ENCODE measurements at places on chromosomes 1 and 21.

- DNase-seq, result peak; percentile 30
Measured at GRCh38 chr1:44239961-44240371, 26.7 kb downstream of the DMAP1 start.

- no peak for DNase-seq
Measured at GRCh38 chr1:102190429-102190828, 193.7 kb upstream of the OLFM3 start.

DNA sequence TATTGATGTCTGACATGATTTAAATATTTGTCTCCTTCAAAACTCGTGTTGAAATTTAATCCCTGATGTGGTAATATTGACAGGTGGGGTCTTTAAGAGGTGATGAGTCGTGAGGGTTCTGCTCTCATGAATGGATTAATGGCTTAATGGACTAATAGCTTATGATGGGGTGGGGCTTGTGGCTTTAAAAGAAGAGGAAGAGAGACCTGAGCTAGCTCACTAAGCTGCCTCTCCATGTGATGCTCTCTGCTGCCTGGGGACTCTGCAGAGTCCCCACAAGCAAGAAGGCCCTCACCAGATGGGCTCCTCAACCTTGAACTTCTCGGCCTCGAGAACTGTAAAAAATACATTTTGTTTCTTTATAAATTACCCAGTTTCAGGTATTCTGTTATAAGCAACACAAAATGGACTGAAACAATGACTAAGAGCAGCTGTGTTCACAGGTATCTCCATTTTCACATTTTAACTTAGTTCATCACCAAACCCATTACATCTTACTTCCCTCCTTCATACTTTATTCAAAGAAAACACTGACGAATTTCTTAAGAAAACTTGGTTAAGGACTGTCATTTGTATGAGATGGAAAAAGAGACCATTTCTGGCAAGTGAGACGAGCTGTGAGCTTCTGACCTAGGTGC lies 12.1 kb upstream of the AIM2 start:
- DNase-seq, result no peak

DNA sequence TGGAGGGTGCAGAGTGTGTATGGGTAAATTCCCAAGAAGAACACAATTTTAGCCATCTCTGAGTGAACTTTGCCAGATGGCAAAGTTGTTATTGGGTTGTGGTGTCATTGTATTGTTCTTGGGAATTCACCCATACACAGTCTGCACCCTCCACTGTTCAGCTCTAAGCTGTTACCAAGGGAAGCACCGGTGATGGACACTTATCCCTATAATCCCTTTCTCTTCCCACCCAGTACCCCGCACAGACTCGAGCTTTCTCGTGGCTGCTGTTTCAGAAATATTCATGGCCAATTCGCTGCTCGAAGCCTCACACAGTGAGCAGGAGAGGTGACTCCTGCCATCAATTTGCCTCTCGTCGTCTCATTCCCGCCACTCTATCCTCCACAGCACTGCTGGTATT lies 95.7 kb upstream of the PALMD start:
- no peak for DNase-seq

- DNase-seq, result peak; percentile 83
Measured at GRCh38 chr1:84103197-84103992, 40.7 kb upstream of the PRKACB start.

DNA sequence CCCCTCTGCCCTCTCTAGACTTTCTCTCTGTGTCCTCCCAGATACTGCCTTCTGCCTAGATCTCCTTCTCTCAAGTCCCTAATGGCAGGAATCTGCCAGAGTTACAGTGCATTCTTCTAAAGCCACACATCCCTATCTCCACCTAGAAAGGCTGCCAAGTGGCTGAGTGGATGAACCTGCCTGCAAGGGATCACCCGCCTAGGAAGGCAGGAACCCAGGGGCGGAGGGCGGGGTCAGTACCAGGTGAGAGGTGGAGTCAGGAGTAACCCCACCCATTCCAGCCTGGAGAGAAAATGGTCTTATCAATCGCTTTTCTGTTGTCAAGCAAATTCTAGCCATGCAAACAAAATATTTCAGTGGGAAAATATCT lies 60.8 kb downstream of the BCAR3 start:
- DNase-seq, result no peak

Measured in cardiac fibroblast (primary cell).